Caki2 (cell line): ENCODE measurements at places on chromosomes 6 and 20.

- DNase-seq: no peak
Observed at GRCh38 chr6:43616725-43617472, 12.2 kb downstream of the GTPBP2 start.

DNA sequence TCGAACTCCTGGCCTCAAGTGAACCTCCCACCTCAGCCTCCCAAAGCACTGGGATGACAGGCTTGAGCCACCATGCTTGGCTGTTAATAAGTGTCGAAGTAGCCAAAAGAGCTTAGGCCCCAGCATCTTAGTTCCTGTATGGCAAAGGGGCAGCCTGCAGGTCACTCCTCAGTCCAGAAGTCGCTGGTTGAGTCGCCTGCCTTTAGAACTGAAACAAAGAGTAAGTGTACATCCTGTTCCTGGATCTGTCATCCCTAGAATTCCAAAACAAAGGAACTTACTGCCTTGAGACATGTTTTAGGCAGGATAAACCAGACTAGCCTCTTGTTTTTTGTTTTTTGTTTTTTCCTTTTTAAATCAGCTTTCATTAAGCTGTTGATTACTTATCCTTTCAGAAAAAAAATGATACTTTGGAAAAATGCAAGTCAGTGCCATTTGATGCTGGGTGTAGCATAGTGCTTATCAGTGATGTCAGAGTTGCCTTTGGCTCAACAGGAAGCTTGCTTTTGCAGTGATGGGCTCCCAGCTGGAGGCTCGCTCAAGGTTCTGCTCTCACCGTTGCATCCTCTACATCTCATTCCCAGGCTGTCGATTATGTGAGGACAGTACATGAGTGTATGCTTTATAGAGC is 9.0 kb downstream of the ACTR5 start:
- no peak for DNase-seq

DNA sequence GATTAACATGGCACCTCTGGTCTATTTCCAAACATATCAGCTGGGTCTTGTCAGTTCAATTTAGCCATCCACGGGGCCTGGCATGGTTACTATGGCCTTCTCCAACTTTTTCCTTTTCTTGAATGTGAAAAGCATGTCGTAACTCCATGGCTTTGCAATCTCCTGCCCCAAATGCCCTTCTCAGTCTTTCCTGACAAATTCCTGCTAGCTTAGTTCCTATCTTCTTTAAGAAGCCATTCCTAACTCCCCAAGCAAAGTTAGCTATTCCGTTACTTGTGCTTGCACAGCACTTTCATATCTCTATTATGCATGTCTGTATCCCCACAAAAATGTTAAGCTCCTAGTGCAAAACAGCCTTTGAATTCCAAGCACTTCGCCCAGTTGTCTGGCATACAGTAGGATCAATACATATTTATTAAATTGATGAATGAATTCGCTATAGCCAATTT is 105.6 kb downstream of the AIG1 start:
- no peak for DNase-seq

DNA sequence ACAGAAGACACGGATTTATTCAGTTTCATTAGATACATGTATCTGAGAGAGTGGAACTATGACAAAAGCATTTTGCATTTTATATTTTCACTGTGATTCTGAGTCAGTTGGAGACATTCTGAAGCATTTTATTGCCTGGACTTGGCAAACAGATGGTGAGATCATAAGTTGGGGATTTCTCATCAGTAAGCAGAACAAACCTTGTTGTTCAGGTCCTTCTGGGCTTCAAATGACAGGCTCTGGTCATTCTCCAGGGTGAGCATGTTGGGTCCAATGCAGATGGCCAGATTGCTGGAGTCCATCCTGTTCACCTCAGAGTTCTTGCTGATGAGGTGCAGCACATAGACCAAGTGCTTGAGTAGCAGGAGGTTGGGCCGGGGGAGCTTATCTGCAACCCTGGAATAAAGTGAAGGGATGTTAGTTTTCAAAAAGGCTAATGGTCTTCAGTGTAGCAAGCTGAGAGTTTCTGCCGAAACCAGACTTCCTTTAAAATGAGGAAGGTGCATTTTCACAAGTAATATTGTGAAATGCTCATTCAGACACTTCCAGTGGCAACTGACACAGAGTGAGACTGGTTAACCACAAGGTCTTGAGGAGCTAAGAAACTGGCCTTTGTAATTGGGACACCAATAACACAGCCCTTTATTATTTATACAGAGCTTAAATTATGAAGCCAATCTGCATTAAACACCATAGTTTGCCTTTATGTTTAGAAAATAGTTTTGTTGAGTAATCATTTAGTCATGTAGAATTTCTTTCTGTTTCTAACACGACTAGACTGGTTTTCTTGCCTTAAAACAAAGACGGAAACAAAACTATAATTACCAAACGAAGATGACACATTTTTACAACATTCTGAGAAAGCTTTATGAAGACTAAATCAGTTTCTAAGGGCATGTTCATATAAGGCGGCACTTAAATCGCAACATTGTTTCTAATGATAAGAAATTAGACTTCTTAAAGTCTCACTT is 5.6 kb downstream of the TAGAP start:
- DNase-seq: no peak

DNA sequence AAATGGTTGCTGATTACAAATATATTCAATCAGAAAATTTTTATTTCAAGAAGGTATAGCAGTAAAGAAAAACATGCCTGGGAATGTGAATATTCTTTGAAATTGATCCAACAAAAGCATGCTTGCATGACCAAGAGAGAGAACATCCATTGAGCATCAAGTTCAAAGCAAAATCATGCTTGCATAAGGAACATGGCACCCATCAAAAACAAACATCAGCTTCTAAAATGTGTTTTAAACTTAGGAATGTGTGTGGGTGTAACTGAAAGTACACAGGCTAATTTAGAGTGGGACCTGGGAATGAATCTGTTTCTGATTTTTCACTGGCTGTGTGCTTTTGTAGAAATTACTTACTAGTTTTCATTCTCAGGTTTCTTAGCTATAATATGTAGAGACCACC is 5.6 kb downstream of the SLC17A5 start:
- DNase-seq: no peak
